CD4-positive, alpha-beta T cell treated with Interleukin-6 at 100 ng/mL for 8 hours (primary cell): ENCODE measurements at places on chromosomes 6 and 20.

- no peak for DNase-seq
Observed at GRCh38 chr20:37901240-37901639, 1.7 kb upstream of the VSTM2L start.

- DNase-seq: no peak
Observed at GRCh38 chr6:163474581-163474980, 60.1 kb downstream of the QKI start.

DNA sequence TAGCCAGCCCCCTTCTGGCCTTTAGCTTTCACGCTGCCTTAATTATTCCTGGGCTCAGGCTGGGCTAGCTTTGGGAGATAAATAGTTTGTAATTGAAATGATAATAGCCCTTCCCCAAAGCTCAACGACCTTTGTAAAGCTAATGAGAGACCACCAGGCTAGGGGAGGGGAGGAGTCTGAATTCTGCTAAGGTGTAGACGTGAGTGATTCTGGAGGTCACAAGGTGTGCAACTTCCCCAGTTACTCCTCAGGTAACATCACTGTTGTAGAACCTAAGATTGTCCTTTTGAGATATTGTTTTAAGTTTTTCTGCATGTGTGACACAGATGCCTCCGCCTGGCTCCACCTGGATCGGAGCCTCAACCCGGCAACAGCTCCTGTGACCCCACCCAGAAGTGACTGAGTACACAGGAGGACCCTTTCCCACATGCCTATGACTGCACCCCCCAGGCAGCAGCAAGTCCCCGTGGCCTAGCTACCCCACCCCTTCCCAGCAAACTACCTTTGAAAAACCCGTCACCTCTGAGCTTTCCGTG, 5.8 kb upstream of the GPR31 start:
- no peak for DNase-seq

- no peak for DNase-seq
Observed at GRCh38 chr20:43046966-43047365, 142.7 kb downstream of the PTPRT start.

DNA sequence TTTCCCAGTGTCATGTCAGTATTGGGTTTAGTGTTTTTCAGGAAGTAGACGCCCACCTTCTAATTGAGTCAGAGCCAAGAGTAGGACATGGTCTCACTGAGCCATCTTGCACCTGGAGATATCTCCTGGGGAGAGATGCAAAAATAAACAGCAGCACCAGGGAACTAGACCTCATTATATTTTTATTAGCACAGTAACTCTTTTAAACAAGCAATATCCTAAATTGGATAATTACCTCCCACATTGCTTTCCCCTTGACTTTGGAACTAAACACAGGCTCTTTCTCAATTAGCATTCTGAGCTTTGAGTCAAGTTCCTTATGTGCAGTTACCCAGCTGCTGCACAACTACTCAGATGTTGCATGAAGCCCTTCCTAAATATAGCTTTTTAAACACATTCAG, 175.4 kb downstream of the IBTK start:
- no peak for DNase-seq

GRCh38 chr20:51182571-51182970, 159.7 kb upstream of the KCNG1 start:
- no peak for DNase-seq

DNA sequence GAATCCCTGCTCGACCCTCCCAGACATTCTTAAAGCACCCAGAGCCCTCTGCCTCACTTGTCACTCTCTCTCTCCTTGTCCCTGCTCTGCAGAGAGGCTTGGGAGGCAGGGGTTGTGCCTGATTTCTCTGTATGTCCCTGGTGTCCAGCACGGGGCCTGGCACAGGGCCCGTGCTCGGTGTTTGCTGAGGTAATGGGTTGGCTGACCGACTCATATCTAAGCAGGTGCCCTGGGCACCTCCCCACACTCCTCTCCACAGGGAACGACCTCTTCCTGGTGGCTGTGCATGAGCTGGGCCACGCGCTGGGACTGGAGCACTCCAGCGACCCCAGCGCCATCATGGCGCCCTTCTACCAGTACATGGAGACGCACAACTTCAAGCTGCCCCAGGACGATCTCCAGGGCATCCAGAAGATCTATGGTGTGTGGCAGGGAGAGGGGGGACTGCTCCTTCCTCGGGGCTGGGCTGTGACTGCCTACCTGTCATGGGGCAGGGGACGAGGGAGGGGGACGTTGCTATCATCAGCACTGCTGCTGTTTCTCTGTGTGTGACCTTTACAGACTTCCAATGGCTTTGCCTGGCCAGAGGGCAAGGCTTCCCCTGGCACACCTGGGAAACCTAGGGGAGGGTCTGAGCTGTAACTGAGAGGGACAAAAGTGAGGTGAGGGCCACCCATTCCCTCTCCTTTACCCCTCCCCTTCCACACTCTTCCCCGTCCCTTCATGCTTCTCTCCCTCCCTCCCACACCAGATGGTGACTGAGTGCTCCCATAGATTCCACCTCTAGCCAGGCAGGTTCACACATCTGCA, 14.2 kb downstream of the MMP24OS start:
- no peak for DNase-seq

GRCh38 chr6:46734867-46735719, at the start of gene PLA2G7:
Gene PLA2G7, minus strand, starts transcription at chr6:46735375. Its CDS starts 12,484 bp downstream, at chr6:46722891.
- DNase-seq: no peak

- DNase-seq: no peak
Observed at GRCh38 chr6:88574651-88575050, 388.8 kb downstream of the RNGTT start.

- DNase-seq: no peak
Observed at GRCh38 chr6:41594326-41594725, 43.9 kb upstream of the MDFI start.

DNA sequence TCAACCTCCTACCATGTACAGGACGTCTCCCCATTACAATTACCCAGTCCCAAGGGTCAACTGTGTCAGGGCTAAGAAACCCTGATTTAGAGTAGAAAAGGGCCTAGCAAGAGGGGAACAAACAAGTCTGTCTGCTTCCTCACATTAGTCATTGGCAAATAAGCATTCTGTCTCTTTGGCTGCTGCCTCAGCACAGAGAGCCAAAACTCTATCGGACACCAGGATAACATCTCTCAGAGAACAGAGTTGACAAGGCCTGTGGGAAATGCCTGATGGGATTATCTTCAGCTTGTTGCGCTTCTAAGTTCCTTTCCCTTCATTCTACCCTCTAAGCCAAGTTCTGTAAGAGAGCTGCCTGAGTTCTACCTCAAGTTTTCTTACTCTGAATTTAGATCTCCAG, 19.0 kb upstream of the VSX1 start:
- no peak for DNase-seq

DNA sequence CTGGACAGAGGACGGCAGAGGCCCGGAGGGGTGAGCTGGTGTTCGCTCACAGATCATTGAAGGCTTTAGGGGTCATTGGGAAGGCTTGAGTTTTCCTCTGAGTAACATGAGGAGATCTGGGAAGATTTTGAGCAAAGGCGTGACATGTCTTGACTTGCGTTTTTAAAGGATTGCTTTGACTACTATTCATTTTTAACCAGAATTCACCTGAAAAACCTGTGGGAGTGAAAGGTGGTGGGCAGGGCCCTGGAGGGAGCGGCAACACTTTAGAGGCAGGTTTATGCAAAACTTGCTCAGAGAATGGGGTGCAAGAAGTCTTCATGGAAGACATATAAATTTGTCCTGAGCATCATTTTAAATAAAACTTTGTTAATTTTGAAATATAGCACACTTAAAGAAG, 72.2 kb upstream of the EEF1E1 start:
- DNase-seq: no peak

- no peak for DNase-seq
Observed at GRCh38 chr6:81304466-81304865, 448.0 kb downstream of the TENT5A start.

GRCh38 chr6:43402820-43403219, 24.5 kb upstream of the ABCC10 start:
- no peak for DNase-seq

DNA sequence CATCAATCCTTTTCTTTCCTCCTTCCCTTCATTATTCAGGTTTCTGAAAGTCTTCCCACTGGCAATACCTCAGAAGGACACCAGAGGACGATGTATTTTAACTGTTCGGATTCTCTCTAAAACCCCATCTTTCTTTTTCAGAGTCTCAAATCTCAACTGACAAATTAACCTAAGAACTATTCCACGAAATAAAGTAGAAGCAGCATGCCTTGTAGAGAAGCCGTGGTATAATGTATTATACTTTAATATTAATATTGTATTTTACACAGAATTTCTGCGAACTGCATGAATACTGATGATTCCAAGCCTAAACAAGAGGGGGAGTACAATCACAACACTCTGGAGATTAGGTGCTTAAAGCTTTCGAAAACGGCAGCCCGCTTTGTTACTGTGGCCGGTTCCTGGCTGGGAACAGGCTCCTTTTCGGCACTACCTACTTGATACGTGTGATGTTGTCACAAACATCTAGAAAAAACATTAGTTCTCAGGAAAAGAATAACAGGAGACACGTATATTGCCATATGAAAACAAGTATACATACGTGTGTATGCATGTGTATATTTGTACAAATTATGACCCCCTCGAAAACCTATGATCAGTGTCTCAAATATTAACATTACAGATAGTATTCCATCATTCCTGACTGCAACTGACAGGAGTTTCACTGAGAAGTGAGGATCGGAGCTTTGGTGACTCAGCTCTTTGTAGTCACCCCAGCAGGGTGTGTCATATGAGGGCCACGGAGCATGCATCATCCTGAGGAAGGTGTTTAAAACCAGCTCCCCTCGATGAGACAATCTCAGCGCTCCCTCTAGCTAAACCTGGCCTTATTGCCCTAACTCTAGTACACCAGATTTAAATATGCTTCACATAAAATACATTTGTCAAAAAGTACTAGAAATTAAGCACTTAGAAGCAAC, 319.7 kb upstream of the TCF21 start:
- DNase-seq: no peak

- no peak for DNase-seq
Observed at GRCh38 chr20:38867062-38867359, 59.2 kb upstream of the FAM83D start.

DNA sequence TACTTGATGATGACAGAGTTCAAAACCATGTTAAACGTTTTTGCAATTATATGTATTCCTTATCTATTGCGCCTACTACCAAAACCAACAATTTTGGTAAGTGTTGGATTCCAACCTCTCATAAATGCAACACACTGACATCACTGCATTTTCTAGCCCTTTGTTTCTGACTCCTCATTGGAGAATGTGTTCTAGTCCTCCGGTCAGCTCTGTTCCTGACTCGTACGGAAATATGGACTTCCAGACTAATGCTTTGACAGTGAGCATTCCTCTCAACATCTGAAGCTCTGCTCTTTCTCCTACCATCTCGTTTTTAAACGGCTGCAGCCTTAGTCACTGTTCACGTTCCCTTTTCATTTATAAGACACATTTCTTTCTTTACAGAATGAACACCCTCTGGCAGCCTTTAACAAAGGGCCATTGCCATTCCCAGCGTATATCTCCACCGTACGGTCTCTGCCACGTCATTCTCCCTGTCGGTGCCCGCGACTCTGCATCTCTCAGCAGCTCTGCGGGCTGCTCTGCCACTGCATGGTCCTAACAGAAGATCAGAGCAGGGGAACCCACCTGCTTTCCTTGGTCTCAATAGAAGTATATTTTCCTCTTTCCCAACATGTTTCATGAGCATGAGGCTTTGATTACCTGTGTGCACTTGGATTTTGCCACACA, 103.0 kb upstream of the SYNDIG1 start:
- DNase-seq: no peak

DNA sequence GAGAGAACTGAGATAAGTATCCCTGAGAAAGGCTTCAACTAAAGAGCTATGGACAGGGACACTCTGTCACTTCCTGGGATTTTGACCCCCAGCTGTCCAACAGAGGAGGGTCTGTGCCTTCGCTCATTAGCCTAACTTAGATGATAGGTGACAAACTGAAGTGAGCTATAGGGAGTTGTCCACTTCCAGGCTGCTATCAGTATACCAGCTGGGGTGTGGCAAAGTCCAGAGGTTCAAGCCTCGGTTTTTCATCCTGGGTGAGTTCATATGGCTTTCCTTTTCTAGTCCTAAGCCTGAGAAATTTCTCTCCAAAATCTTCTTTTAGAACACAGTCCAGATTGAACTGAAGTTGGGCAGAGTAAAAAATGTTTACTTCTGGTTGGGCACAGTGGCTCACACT, 5.9 kb upstream of the PAQR8 start:
- no peak for DNase-seq

DNA sequence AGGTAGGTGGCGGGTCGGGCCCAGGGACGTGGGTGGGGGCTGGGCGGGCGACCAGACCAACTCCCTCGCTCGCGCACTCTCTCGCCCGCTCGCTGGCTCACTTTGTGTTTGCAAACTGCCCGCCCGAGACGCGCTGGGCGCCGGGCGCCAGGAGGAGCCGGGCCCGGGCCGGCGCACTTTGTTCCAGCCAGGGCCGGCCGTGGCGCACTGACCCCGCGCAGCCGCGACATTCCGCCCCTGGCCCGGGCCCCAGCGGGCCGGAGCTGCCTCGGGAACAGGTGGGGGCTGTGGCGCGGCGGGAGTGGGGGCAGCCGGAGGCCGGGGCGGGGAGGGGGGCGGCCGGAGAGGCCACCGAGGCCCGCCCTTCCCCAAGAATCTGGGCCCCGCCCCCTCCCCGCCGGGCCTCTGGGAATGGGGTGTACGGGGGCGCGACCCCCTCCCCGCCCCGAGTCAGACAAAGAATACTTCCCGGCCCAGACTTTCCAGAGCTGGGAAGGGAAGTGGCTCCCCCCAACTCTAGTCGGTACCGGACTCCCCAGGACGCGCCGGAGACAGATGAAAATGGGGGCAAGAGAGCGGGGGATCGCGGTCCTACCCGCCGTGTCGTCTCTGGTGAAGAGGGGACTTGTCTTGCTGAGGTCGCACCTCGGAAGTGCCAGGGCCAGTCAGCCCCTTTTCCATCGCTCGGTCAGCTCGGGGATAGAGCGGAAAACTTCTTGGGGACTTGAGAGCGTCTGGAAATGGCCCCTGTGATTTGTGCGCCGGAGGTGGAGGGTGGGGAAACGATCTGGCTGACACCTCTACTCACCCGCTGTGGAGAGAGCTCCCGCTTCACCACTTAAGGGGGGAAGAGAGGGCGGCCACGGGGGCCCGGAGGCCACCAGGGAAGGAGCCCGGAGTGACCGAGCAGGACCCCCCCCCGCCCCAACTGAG, 951 bp downstream of the FOXP4 start:
- no peak for DNase-seq

DNA sequence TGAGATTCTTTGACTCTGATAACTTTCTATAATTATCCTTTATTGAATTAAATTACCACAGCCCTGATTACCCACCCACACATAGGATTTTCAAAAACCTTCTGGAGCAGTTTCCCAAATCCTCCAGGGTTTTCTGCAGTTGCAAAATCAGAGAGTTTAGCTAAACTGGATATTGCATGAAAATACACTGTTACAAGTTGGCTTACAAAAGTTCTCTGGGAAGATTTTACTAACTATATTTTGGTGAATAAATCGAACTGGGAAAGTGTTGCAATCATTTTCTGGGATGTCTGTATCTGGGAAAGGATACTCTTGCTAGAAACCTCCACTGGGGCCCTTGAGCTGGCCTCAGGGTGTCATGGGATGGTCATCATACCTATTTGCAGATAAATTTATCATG, 97.6 kb upstream of the STMND1 start:
- DNase-seq: no peak

GRCh38 chr6:159862103-159862502, 28.7 kb upstream of the MAS1 start:
- DNase-seq: no peak

GRCh38 chr6:45718131-45718530, 297.5 kb downstream of the CLIC5 start:
- no peak for DNase-seq
